Stimulated activated CD4-positive, alpha-beta T cell treated with anti-CD3 and anti-CD28 coated beads, Interleukin-1b, Interleukin-23, amount 100 ng/mL, for 1 hour (primary cell): ENCODE measurements at places on chromosomes 5 and 9.

DNA sequence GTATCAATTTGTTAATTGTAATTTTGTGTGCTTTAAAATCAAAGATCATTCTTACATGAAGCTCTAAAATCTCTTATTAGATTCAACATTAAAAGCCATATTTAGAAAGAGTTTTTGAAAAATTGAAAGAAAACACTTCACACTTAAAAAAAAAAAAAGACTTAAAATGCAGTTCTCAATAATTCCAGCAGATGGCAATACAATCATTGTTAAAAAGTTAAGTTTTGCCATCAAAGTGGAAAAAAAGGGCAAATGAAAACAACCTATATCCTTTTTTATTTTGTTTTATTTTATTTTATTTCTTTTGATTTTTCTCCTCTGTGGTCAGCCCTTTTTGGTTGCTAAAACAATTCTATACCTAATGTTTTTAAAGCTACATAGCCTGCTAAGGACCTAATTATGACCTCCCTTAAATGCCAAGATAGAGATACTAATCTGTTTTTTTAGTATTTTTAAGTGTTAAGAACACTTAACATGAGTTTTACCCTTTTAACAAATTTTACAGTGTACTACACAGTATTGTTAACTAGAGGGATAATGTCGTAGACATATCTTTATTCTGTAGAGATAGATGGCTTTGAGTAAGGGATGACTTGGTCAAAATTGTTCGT lies 154.2 kb upstream of the DAB2 start:
- DNase-seq, result no peak

DNA sequence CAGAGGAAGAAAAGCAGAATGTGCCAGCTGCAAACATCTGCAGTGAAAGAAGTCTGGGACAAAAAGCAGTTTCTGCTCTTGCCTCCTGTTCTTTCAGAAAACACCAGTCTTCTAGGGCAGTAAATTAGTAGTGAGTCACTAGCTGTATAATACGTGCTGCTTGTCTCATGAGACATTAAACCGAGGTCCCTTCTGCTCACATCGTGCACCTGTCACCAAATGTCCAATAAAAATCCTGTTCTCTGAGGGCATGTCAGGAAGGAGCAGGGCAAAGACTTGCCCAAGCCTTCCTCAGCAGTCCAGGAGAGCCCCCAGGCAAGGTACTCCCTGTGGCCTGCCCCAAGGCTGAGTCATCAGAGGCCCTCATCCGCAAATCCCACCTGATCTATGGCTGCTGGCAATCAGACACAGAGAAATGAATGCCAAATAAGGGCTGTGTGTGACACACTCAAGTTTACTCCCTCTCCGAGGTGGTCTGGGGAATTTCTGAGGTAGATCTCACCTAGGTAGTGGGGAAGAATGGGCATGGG lies 255.3 kb upstream of the SMARCA2 start:
- no peak for DNase-seq

- no peak for DNase-seq
These were observed 95.4 kb downstream of the MRPL36 start for GRCh38 chr5:1704266-1704665.

GRCh38 chr9:133493428-133493827 lies 14.5 kb upstream of the SLC2A6 start:
- DNase-seq, result no peak

GRCh38 chr9:31573561-31573960 lies 810.9 kb upstream of the ACO1 start:
- DNase-seq, result no peak

DNA sequence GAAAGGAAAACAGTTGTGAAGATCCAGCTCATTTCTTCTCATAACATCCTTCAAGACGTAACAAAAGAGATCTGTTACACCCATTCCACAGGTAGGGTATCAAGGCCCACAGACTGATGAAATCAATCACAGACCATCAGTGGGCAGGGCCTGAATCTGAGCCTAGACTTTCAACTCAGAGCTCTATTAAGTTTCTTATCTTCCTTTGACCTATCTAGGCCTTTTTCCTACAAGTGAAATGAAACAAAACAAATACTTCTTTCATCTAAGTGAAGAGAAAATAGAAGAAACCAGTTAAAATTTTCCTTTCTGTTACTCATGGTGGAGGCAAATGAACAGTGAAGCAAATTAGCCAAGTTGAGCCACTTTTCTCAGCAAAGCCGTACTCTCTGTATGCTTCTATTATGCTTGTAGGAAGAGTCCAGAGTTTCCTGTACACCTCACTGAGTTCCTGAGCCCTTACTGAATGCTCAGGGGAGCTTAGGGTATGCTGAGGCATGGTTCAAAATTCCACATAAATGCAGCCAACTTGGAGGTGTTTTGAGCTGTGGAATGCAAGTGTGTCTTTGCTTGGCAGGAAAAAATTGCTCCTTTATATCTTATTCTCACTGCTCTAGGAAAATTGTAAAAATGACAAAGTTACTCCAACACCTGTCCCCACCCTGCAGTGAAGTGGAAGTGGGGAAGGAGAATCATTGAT lies 91.9 kb downstream of the FEM1C start:
- DNase-seq, result no peak

GRCh38 chr5:92694067-92694466 lies 887.0 kb downstream of the NR2F1-AS1 start:
- DNase-seq, result no peak

DNA sequence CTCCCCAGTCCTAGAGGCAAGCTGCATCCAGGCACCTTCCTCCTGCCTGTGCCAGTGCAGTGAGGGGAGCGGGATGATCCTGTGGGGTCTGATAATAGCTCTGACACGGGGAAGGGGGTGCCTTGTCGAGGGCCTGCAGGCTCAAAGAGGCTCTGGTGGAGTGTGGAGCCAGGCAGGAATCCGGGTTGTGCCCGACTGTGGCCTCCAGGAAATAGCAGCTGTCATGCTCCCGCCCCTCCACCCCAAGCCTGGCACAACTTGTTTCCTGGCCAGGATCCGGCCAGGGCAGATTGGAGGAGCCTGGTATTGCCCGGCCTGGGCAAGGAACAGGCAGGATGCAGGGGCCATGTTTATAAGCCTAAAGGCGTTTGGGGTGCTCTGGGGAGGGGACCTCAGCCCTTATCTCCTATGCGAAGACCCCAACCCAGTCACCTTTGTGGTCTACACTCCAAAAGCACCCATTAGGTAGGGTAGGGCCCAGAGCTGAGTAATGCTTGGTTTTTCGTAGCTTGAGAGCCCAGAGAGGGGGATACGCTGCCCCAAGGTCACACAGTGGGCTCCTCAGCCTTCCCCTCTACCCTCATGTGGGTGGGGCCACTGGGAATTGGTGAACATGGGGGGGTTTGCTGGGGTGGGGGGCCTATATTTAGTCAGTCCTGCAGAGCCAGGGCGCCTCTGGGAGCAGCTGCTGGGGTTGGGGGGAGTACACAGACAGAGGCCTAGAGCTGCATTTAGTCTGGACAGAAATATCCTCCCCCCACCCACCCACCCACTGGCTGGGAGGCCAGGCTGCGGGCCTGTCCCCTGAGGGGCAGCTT lies 12.2 kb downstream of the CXXC5 start:
- DNase-seq, result no peak

DNA sequence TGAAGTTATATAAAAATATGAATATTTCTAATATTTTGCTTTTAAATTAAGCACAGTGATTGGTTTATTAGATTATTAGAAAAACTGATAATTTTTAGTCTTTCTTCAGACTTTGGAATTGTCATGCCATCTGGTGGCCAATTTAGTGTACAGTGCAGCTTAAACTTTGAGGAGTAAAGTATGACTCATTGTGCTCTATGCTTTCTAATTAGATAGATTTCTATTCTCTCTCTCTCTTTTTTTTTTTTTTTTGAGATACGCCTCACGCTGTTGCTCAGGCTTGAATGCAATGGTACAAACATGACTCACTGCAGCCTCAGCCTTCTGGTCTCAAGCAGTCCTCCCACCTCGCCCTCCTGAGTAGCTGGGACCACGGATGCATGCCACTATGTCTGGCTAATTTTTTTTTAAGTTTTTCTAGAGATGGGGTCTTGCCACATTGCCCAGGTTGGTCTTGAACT lies 42.1 kb upstream of the GPR21 start:
- DNase-seq, result no peak

GRCh38 chr5:1110307-1111240 lies 1.3 kb downstream of the SLC12A7 start:
- DNase-seq, result no peak

GRCh38 chr5:35651002-35651756 lies 33.5 kb downstream of the SPEF2 start:
- peak; percentile 25 for DNase-seq

DNA sequence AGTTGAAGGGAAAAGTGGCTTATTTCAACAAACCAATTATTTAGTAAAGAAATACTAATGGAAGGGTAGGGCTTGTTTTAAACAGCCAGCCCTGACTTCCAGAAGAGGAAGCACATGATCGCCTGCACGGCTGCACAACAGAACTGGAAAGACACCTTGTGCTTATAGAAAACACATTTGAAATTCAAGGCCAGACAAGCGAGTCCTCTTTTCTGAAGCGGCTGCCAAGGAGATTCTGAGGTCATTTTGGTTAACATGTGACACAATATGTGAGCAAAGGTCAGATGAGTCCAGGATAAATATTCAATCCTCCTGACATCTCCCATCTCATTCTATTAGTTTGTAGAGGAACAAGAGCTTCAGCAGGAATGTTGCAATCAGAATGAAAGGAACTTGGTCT lies 461.4 kb upstream of the ST8SIA4 start:
- DNase-seq, result no peak

DNA sequence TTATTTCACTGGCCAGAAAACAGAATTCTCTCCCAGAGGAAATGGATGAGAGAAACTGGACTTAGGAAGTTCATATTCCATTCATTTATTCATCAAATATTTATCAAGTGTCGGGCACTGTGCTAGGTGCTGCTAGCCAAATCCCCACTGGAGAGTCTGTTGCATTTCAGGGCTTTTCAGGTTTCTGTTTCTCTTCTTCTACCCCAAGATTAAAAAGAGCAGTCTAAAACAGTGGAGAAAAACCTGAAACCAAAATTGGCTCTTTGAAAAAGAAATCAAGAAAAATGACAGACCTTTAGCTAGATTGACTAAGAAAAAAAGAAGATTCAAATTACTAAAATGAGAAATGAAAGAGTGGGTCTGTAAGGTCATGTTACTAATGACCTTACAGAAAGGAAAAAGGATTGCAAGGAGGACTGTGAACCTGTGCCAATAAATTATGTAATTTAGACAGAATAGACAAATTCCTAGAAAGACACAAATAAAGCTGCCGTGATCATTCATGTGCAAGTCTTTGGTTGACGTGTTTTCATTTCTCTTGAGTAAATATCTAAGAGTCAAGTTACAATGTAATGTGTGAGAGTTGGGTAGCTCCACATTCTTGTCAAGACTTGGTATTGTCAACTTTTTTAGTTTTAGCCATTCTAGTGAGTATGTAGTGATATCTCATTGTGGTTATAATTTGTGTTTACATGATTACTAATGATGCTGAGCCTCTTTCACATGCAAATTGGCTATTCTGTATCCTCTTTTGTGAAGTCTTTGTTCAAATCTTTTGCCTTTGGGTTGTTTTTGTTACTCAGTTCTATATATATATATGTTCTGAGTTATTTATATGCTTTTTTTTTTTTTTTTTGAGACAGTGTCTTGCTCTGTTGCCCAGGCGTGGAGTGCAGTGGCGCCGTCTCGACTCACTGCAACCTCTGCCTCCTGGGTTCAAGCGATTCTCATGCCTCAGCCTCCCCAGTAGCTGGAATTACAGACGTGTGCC lies 23.7 kb downstream of the SNX30 start:
- no peak for DNase-seq

GRCh38 chr5:17794815-17795214 lies 160.6 kb downstream of the TAF11L14 start:
- DNase-seq, result no peak

GRCh38 chr9:77808751-77809081 lies 160.6 kb upstream of the GNA14 start:
- no peak for DNase-seq

GRCh38 chr5:181035991-181036815 lies 3.9 kb upstream of the BTNL9 start:
- DNase-seq, result no peak

DNA sequence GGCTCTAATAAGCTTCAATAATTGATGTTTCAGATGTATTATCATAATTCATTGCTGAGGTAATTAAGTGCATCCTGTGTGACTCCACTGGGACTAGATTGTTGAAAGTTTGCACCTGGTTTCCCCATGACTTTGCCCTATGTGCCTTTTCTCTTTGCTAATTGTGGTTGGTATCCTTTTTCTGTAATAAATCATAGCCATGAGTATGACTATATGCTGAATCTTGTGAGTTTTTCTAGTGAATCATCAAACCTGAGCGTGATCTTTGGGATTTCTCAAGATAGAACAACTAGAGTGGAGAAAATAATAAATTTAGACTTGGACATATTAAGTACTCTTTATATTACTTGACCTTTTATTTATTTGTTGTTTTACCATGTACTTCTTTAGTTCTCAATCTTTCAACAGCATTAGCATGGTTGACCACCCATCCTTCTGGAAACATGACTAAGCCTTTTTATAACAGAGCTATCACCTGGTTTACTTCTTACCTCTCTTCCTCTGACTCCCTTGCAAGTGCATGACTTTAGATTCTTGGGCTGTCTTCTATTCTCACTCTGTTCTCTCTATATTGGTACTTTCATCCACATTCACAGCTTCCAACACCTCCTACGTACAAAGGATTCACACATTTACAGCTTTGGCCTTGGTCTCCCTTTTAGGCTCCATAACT lies 239.6 kb upstream of the TAS2R1 start:
- DNase-seq, result no peak

- DNase-seq, result no peak
These were observed 3.2 kb upstream of the ENHO start for GRCh38 chr9:34526026-34526425.

- no peak for DNase-seq
These were observed 6.2 kb downstream of the TBC1D9B start for GRCh38 chr5:179901462-179901861.

DNA sequence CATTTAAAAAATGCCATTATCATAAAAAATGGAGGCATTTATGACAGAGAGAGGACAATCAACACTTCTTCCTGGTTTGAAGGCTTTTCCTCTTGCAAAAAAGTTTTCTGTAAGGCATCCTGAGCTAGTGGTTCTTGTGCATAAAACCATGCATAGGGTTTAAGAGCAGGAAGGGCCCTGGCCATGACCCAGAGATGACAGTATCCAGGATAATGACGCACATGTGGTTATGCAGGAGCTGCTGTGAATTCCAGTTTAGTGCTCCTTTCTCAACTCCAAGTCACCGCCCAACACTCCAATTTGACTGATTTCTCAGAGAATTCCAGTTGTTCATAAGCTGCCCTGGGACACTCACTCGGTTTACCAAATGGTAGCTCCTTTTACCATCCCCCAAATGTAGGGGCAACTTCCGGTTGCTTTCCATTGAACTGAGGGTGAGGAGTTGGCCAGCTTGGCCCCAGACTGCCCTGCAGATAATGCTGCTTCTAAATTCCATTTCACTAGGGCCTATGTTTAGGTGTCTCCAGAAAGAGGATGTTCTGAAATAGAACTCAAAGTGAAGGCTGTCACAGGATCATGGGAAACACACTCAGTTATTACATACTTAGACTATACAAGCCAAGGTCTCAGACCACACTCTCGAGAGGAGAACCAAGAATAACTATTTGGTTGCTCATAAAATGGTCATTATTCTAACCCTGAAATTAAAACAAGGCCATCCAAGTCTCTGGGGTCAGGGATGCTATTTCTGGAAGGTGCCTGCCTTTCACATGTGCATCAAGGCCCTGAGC lies 179.1 kb downstream of the SLIT3 start:
- no peak for DNase-seq
